ENCODE measurements at places on chromosomes 4 and X.

- DNase-seq = no peak
These were observed 63.2 kb upstream of the GUCY1A1 start for GRCh38 chr4:155603360-155603891.

DNA sequence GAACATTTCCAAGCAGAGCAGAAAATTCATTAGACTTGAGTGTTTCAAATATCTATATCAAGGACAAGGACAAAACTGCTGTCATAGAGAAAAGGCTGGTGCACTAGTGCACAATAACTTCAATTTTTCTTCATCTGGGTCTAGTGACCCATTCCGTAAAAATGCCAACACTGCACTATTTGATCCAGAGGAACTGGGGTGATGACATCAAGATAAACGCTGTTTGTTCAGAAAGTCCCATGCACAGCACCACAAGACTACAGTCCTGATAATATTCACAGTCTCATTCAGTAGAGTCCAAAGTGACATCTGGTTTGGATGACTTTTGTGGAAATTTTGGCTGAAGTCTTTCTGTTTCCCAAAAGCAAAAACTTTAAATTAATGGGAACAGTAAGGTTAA, 303.5 kb upstream of the GALNT7 start:
- no peak for DNase-seq

DNA sequence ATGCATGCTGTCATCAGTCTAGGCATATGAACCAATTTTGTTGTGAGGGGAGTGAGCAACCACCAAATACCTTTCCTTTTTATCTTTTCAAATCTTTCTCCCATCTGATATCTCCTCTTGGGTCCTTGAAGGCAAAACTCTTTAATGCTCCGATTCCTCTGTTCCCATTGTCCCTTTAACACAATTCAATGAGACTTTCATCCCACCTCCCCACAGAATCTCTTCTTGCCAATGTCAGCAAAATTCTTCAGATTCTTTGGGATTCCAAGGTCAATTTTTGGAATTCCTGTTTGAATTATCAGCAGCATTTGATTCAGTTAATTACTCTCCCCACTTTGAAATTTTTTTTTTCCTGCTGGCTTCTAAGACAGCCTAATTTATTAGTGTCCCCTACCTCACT, 232.7 kb downstream of the COX7B2 start:
- DNase-seq = no peak

- DNase-seq = peak; percentile 99
These were observed at the start of the genes DCAF16 and NCAPG for GRCh38 chr4:17810260-17811077. DCAF16 (minus strand) TSS chr4:17810757; CDS start chr4:17804141, 6,616 bp downstream. NCAPG (plus strand) TSS chr4:17810979; CDS start chr4:17811078, 99 bp downstream.

- DNase-seq = no peak
These were observed 255.0 kb upstream of the PITX2 start for GRCh38 chr4:110877778-110878370.

- no peak for DNase-seq
These were observed 129.0 kb downstream of the C4orf51 start for GRCh38 chr4:145808848-145809512.

DNA sequence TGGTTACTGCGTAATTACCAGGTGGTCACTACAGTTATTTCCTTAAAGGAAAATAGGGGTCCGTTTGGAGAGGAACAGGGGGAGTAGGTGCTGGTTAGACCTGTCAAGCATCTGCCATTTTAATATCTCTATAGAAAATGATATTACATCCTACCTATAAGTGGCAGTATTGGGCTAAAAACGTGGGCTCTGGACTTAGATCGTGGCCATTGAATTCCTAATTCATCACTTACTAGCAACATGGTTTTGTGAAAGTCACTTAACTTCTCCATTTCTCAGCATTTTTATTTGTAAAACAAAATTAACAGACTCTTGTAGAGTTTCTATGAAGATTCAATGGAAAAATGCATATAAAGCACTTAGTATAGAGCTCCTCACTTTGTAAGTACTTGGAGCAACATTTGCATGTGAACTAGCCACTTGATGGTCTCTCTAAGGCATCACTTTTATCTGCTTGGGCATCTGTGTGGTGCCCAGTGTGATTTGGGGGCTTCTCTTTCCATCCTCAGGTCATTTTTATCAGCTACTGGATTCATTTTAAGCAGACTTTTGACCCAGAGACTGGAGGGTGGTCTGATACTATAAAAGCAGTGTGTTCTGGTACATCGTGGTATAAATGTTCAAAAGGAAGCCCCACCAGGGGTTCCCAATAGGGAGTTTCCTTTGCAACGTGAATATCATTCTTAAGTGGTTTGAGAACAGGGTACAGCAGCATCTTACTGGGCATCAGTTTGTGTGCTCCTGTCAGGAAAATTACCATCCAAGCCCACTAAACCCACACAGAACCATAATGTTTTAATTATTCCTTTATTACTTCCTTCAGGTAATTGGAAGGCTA, 42.7 kb upstream of the RASSF6 start:
- peak; percentile 49 for DNase-seq

GRCh38 chrX:1449036-1449822, 3.5 kb downstream of the ASMTL start:
- DNase-seq = no peak

- DNase-seq = no peak
These were observed 15.9 kb downstream of the MMAA start for GRCh38 chr4:145635117-145635516.
